ENCODE measurements at places on chromosomes 16 and 17.

DNA sequence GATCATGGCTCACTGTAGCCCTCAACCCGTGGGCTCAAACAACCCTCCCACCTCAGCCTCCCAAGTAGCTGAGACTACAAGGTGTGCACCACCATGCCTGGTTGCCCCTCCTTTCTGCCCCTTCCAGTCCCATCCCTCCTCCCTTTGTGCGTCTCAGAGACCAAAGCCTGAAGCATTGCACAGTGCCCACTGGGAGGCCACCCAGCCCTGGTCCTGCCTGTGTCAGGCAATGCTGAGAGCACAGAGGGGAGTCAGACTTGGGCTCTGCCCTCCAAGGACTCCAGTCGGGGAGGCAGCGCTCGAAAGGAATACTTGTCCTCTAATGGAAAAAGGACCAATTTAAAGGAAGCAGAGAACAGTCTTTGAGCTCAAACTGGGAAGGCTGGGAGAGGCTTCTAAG is 20.4 kb downstream of the RAI1 start:
- DNase-seq, result no peak

DNA sequence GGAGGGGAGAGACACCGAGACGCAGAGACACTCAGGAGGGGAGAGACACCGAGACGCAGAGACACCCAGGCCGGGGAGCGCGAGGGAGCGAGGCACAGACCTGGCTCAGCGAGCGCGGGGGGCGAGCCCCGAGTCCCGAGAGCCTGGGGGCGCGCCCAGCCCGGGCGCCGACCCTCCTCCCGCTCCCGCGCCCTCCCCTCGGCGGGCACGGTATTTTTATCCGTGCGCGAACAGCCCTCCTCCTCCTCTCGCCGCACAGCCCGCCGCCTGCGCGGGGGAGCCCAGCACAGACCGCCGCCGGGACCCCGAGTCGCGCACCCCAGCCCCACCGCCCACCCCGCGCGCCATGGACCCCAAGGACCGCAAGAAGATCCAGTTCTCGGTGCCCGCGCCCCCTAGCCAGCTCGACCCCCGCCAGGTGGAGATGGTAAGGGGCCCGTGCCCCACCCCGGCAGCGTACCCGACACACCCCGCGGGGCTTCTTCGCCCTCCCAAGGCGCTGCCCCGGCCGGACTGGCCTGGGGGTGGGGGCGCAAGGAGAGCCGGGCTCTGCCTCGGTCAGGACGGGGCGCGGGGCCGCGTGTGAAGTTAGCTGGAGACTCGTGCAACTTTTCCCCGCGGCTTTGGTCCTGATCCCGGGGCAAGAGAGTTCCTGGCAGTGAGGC is 427 bp downstream of the PPP1R1B start:
- DNase-seq, result no peak

GRCh38 chr16:78504401-78504851 is 405.0 kb downstream of the WWOX start:
- no peak for DNase-seq

DNA sequence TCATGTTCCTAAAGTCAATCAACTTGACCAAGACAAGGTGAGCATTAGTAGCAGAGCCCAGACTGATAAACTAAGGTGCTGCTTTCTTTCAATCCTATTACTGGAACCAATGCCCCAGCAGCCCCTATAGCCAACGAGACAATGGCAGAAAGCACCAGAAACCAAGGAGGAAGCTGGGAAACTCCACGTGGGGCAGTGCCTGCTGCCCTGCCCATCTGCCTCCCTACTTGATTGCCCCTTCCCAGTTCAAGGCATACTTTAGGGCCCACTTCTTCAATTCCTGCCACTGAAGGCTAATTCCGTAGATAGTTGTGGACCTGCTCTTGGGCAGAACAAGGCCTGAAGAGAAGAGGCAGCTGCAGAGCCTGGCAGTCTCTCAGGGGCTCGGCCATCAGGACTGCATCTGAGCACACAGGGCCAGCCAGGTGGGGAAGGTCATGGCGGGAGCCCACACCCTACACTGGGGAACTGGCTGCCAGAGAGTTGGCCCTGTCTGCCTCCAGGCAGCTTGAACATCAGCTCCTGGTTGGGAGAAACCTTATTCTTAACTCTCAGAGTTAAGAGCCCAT is 30.9 kb downstream of the WSB1 start:
- no peak for DNase-seq

GRCh38 chr16:78593352-78593751 is 493.9 kb downstream of the WWOX start:
- DNase-seq, result no peak

DNA sequence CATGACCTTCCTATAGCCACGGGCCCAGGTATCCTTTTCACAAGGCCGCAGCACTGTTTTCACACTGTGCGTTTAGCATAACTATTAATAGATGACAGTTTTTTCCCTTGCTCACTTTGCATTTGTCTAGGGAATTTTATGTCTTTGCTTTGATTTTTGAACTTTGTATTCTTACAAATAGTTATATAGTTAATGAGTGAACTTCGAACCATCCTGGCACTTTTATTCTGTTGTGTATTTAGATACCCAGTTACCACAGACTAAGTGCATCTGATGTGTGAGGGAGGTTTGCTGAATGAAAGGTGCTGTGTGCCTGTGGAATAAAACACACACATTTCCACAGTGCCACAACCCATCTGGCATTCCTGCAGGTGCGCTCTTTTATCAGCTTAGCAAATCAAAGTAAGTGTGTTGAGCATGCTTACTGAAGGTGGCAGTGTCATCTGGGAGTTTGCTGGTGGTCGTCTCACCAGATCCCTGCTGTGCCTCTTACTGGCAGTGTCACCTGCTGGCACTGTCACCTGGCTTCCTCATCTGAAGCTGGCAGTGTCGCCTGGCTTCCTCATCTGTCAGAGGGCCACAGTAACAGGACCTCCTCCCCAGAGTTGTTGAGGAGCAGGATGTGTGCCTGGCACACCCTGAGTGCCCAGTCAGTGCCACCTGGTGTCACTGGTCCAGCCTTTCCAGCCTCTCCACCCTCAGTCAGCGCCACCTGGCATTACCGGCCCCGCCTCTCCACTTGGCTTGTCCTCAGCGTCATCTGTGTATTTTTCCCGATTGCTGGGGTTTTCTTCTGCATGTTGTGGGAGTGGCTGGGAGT is 37.6 kb downstream of the USP10 start:
- DNase-seq, result no peak

DNA sequence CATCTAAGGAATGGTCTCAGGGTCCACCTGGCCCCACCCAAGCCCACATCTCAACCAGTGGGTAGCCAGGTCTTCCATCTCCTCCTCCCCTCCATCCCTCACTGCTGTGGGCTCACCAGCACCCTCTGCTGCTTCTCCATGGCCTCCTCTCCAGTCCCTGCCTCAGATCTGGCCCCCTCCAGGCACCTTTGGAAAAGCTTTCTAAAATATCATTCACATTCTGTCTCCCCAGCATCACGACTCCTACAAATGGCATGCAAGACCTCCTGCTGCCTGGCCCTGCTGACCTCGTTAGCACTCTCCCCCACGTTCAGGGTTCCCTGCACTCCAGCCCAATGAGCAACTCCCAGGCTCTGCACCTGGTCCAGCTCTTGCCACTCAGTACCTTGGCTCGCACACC is 13.7 kb downstream of the GLP2R start:
- no peak for DNase-seq

DNA sequence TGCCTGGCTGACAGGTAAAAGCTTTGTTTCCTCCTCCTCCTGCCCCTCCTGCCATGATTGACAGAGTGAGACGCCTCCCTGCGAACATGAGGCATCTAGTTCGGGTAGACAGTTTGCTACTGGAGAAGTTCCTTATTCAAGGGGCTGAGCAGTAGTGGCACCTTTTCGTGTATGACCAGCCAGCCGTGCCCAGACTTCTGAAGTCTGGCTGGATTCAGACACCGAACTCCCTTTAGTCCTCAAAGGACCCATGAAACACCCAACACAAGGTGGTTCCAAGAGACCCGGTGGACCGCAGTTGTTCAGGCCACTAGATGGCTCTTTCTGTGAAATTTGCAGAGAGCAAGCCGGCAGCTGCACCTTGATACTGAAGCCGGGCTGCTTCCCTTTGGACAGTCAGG is 192.8 kb downstream of the XYLT1 start:
- no peak for DNase-seq

DNA sequence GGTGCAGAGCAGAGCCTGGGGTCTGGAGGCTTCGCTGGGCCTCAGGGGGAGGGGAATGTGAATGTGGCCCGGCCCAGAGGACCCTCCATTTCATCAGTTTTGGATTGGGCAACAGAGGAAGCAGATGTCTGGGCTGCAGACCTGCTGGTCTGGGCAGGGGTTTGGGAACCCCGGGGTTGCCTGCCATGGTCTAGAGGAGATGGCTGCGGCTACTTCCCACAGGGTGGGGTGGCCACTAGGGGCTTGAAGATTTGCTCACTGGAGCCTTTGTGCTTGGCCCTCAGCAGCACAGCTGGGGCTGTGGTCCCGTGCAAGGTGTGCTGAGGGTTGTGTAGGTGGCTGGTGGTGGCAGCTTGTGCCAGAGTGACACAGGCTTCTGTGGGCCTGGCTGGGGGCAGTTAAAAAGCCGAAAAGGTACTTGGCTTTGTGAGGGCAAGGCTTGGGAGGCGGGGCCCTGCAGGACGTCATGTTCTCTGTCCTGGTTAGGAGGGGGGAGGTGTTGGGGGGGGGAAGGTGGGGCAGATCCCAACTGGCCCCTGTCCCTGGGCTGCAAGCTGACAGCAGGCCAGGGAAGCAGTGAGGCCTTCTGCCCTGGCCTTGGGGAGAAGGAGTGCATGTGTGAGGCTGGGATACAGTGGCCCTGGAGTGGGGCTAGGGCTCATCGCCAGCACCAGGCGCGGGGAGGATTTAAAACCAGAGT is 98.0 kb downstream of the KPNA2 start:
- DNase-seq, result no peak

GRCh38 chr17:75697651-75698291 is 23.5 kb upstream of the ITGB4 start:
- no peak for DNase-seq

DNA sequence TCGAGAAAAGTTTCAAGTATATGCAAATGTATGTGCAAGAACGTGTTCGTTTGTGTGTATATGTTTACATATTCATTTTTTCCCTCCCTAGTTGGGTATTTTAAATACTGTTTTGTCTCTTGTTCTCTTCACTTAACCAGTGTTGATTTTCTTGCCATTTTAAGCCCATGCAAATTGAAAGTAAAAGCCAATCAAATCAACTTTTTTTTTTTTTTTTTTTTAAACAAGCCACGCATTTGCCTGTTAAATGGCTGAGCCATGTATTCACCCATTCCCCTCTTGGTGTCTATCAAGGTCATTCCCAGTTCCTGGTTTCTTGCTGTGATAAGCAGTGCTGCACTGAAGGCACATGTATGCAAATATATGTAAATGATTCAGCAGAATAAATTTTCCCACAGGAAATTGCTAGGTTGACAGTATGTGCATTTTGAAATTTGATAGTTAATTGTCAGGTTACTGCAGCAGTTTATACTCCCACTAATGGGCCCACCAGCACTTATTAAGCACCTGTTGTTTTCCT is 12.2 kb downstream of the ABCC1 start:
- no peak for DNase-seq

GRCh38 chr16:7304279-7304678 is 28.4 kb upstream of the RBFOX1 start:
- no peak for DNase-seq

DNA sequence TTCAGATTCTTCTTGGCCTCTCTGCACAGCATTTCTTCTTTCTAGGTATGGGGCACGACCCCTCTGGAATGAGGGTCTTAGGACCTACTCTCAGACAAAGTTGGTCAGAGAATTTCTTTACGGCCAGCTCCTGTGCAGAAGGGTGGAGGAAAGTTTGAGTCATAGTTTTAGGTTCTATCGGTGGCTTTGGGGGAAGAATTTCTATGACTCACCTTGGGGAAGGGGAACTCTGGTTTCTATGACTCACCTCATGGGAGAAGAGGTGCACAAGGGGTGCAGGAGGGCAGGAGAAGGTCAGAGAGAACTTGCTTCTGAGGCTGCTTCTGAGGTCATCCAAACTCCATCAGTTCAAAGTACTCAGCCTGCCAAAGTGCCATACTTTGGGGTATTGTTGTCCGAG is 2.5 kb upstream of the ABCC12 start:
- no peak for DNase-seq

Measured in cortex of kidney (tissue), 1 donor.